ENCODE measurements at places on chromosomes 16 and 17.

GRCh38 chr17:64158406-64158805, 28.5 kb upstream of the ERN1 start:
- DNase-seq, result no peak

DNA sequence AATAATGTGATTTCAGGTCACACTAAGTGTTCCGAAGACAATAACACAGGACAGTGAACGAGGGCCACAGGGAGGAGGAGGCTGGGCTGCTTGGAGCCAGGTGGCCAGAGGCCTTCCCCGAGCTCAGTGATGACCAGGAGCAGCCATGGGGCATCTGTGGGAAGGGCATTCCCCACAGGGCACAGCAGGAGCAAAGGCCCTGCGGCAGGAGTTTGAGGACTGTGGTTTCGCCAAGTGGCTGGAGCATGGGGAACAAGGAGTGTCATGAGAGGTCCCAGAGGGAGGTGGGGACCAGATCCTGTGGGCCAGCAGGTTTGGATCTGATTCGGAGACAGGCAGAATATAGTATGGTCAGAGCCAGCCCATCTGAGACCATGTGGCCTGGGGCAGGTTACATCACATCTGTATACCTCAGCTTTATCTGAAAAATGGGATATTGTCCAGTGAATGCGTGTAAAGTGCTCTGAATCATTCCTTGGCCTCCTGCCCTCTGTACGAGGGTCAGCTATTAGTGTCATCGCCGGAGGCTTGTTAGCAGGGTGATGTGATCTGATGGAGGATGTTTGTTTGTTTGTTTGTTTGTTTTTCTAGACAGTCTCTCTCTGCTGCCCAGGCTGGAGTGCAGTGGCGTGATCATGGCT, 176.8 kb downstream of the KATNIP start:
- no peak for DNase-seq

DNA sequence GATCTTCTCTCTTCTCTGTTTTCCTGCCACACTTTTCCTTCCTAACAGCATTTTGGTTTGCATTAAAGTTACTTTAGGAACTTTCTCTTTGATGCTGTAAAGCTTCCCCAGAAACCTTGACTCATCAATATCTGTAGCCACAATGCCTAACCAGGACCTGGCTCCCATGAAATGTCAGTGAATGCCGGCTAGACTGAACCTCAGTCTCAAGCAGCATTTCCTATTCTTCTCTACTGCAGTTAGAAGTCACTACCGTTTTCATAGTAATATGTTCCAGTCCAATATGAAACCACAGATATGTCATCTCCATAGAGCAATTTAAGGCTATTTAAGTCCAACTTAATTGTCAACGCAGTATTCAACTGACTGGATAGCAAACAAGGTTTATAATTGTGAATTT, 28.9 kb downstream of the ITFG1 start:
- DNase-seq, result no peak

GRCh38 chr17:14664511-14664910, 363.6 kb downstream of the HS3ST3B1 start:
- DNase-seq, result no peak

DNA sequence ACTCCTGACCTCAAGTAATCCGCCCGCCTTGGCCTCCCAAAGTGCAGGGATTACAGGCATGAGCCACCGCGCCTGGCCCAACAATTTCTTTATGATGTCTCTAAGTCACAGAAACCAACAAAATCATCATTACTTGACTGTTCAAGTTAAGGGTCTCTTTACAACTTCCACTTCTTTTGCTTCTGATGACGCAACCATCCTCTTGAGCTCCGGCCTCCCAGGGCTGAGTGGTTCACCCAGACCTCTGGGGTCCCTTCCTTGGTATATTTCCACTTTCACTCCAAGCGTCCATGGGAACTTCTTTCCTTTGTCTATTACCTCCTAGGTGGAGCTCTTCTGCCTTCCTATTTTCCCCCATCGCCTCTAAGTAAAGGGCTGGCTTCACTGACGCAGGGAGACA, 253.7 kb downstream of the NTN1 start:
- DNase-seq, result no peak

DNA sequence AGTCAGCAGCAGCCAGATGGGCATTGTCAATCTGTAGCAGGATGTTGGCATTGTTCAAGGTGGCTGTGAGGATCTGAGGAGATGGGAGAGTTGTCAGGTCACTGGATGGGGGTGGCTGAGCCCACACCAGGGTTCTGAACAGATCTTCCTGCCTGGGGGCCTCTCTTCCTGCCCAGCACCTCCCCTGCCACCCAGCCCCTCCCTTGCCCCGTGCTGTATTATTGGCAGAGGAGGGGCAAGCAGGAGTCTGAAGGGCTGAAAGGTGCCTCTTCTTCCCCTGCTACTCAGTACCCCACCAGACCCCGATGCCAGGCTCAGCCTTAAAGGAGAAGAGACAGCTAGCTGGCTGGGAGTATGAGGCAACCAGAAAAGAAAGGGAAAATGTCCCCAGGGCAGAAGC, 93.0 kb downstream of the GOSR1 start:
- DNase-seq, result no peak

GRCh38 chr17:76517638-76518038, 16.4 kb upstream of the RHBDF2 start:
- DNase-seq, result no peak

GRCh38 chr16:73027685-73028111, 20.2 kb downstream of the ZFHX3 start:
- no peak for DNase-seq

DNA sequence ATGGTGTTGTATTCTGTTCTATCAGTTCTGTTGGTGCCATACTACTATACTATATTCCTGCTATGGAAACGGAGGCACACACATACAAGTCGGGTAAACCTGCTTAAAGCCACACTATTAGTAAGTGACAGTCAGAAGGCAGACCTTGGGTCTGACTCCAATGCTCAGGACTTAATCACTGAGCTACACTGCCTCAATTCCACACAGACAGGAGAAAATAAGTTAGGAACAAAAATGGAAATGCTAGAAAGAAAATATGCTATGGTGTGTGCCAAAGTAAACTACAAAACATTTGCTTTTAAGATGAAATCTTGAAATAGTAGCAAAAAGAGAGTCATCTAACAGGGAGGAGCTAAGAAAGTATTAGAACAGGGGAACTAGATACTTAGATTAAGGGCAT, 48.1 kb downstream of the MYO1D start:
- no peak for DNase-seq

DNA sequence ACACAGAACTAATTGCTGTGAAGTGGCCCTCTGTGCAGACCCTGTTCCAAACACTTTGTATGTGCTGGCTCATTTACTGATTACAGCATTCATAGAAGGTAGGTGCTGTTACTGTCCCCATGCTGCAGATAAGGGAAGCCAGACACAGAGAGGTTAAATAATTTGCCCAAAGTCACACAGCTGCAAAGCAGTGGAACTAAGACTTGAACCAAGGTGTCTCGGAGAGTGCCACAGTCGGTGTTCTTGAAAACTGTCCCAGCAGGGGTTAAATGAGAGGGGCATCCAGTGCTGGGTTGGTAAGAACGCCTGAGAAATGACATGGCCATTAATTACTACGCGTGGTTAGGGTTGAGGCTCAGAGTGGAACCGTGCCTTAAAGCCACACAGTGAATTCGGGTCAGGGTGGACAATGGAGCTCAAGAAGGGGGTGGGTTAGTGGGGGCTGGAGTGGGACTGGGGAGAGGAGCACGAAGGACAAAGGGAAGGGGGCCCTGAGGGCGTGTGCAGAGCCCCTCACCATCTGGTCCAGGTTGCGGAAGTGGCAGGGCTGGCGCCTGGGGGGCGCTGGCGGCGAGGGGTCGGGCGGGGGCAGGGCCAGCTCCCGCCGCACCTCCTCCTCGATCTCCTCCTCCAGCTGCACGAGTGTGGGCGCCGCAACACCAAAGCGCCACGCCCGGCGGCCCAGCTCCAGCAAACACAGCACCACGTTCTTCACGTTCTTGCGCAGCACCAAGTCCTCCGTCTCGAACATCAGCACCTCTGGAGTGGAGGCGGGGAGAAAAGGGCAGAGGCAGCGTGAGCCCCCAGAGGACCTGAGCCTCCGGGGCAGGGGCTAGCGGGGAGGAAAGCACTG, 3.3 kb downstream of the GAS2L2 start:
- DNase-seq, result no peak

GRCh38 chr16:647173-647902, 1.8 kb upstream of the WDR90 start:
- DNase-seq, result no peak

DNA sequence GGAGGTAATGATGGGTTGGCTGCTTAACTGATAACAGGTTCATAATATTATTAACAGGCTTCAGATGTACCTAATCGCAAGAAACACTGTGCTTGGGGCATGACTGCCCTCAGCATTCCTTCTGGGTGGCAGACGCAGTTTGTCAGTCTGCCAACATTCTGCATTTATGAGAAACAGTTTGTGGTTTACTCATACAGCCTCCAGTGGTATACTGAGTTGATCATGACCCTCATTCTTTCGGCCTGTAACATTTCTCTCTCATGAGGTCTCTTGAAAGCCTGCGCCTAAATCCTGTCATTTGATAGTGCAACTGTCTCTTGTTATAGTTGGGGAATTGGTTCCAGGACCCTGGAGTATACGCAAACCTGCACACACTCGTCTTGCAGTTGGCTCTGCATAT, 4.9 kb upstream of the RUSF1 start:
- no peak for DNase-seq

GRCh38 chr17:27631411-27631760, 398 bp downstream of the LGALS9 start:
- peak; percentile 29 for DNase-seq

GRCh38 chr16:38941-39892, 14.2 kb downstream of the POLR3K start:
- DNase-seq, result peak; percentile 67

DNA sequence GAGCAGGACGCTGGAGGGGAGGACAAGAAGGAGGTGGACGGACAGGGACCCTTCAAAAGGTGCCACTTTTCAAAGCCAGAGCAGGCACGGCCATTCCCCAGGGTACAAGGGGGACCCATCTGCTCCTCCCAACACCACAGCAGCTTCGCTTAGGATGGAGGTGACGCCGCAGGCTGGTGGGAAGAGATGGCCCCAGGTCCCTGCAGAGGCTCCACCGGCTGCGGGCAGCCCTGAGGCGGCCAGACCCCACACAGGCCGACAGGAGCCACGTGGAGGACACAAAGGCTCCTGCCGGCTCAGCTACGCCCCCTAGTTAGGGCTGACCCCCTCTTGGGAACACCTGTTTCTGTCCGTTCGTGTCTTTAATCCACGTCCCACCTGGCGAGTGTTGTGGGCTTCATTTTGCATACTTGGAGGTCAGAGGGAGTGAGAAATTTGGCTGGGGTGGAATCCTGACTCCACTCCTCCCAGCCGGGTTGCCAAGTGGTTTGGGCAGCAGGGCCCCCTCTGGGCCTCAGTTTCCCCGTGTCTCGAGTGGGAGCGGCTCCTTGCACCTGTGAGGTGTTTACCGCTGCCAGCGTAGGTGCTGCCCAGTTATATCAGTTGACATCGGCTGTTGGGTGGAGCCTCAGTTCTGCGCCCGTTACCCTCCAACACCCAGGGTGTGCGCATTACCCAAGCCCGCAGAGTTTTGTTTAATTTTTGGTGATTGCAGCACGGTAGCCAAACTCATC, 5.8 kb upstream of the FN3KRP start:
- DNase-seq, result no peak

DNA sequence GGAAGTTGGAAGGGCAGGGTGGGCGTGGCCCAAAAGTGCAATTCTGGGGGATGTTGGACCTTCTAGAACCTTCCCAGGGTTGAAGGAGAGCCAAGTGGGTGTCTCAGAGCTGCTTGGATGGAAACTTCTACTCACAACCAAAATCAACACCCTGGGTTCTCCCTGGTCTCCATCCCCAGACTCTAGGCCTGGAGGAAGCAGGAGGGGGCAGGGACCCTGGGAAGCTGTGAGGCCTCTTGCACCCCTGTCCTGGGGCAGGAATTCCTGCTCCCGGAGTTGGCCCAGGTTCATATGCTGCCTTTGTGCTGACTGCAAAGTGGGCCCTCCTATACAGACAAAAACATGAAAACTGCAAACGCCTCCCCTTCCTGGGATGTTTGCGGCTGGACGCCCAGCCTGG, 25.1 kb downstream of the TRARG1 start:
- DNase-seq, result no peak

DNA sequence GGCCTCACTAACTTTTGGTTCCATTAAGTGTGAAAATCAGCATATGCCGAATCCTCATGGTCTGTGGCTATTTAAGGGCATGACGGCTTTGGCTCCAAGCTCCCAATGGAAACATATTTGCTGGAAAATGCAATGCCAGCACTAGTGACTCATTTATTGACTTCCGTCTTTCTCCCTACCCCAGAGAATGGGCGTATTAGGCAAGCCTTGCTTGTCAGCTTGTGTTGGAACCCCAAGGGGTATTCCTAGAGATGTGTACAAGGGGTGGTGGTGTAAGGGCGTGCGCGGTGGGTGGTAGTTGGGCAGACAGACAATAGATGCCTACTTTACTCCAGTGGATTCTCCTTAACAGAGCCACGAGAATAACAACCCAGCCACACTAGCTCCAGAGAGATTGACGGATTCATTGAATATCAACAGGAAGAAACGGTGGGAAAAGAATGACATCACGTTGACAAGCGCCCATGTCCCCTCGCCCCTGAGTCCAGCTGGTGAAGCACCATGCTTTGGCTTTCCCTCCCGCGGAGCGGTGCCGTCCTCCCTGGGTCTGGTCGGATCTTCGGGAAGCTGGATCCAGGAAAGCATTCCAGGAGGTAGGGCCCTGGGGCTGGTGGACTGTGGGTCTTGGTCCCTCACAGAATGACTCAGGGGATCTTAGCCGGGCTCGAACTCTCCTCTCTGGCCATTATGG, 10.3 kb downstream of the CD300LB start:
- no peak for DNase-seq

- peak; percentile 36 for DNase-seq
Measured at GRCh38 chr17:1298606-1299005, 19.1 kb downstream of the TRARG1 start.

DNA sequence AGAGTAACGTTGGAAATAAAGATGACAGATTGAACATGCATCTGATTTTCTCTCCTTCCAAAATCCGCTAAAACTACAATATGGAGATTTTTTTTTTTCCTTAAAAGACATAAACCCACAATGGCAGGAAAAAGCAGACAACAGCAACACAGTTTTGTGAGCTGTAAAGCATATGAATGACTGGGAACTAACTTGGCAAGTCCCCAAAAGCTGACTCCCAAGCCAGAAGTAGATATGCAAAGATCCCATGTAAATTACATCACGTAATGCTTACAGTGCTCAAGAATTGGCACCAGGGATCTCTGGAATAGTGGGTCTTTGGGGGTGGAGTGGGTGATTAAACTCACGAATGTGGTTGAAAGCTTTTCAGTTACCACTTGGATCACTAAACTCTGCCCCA, 106.6 kb downstream of the ELAC2 start:
- no peak for DNase-seq

DNA sequence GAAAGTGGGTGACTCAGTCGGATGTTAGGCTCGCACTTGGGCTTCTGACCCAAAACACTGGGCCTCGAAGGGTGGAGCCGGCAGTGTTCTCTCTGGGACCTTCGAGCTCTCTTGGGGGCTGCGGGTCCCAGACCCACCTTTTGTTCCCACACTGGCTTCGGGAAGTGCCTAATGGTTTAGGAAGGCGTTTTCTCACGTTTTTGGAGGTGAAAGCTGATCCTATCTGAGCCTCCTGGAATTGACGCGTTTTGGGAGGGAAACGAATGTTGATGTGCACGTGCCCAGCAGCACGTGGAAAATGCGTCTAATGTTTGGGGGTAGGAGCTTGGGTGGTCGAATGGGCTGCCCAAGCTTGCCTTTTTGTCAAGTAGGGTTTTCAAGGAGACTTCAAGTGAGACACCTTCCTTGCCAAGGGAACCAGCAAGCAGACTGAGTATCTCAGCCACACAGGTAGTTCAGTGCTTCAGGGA, 666 bp downstream of the HGS start:
- DNase-seq, result no peak

GRCh38 chr16:3879258-3879886, 1.1 kb downstream of the CREBBP start:
- DNase-seq, result no peak

- DNase-seq, result no peak
Measured at GRCh38 chr16:65500919-65501318, 379.1 kb upstream of the CDH11 start.
